Esophagus squamous epithelium (tissue), 5 donors: ENCODE measurements at places on chromosomes 2 and 18.

- no peak for DNase-seq
These were observed 775.3 kb upstream of the NRXN1 start for GRCh38 chr2:51807229-51807628.

- DNase-seq: no peak
These were observed 133.1 kb upstream of the PELI1 start for GRCh38 chr2:64277101-64277849.

GRCh38 chr18:46320928-46321711 is 216.9 kb downstream of the HAUS1 start:
- DNase-seq: no peak

DNA sequence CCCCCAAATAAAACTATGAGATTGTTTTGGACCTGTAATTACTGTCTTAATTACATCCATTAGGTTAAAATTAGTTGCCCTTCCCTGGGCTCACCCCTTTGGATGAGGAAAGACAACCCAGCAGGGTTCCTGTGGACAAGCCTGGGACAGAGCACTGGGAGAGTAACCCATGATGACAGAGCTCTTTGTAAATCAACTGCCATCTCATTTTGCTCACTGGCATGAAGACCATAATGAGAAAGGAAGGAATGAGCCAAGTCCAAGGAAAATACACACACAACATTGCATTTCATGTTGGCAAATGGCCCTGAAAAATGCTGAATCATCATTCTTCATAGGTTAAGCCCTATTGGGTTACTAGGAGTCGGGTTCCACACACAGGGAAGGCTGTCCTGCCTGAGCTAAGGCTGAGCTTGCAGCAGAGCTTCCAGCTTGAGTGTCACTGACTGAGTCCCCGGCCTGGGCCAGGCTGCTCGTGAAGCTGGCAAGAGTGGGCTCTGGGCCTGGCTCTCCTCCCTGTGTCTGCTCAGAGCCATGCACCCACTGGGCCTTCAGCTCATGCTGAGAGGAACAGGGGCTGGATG is 94.1 kb upstream of the ACAA2 start:
- DNase-seq: no peak

- DNase-seq: no peak
These were observed 75.6 kb upstream of the RBM44 start for GRCh38 chr2:237723023-237723422.

DNA sequence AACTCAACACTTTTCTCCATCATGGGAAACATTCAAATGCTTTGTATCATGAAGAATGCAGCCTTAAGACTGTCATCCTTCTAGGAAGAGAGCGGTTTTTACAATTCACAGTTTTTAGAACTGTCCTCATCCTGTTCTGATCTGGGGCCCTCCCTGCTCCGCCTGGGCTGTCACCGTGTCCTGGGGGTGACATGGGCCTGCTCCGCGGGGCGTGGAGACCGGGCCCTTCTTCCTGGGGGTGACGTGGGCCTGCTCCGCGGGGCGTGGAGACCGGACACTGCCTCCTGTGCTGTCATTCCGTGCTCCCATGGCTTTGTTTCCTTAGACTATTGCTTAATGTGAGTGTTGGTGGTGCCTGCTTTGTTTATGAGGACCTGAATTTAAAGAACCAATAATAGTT is 122.8 kb downstream of the TMEM18 start:
- no peak for DNase-seq

GRCh38 chr2:21710496-21710895 is 586.7 kb downstream of the TDRD15 start:
- DNase-seq: no peak
